ENCODE measurements at places on chromosomes 7 and 10.

GRCh38 chr7:45146531-45147379, 10.8 kb upstream of the RAMP3 start:
- DNase-seq = no peak

GRCh38 chr7:55065079-55065478, 46.3 kb downstream of the EGFR start:
- DNase-seq = no peak

- DNase-seq = no peak
Measured at GRCh38 chr10:67171970-67172369, 246.1 kb downstream of the LRRTM3 start.

- no peak for DNase-seq
Measured at GRCh38 chr7:136958016-136958415, 89.6 kb downstream of the CHRM2 start.

- no peak for DNase-seq
Measured at GRCh38 chr10:115018185-115018931, 74.8 kb upstream of the ATRNL1 start.

Data from stimulated activated CD4-positive, alpha-beta T cell treated with anti-CD3 and anti-CD28 coated beads, Interleukin-1b, Interleukin-23, amount 100 ng/mL, for 24 hours (primary cell).